ENCODE measurements at places on chromosomes 5 and 9.

- no peak for DNase-seq
Measured at GRCh38 chr5:153658149-153658548, 167.7 kb downstream of the GRIA1 start.

DNA sequence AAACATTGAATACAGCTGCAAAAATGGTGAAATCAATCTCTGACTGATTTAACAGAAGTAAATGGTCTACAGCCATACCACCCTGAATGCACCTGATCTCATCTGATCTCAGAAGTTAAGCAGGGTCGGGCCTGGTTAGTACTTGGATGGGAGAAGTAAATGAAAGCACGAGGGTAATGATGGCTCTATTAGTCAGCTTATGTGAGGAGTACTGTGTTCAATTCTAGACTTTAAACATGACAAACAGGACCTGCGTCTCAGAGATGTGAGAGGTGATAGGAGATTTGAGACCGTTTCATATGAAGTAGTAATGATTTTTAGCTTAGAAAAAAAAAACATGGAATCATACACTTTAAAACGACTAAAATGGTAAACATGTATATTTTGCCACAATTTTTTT is 77.1 kb upstream of the SUSD1 start:
- no peak for DNase-seq

- DNase-seq: no peak
Measured at GRCh38 chr5:132354381-132355139, 14.9 kb upstream of the SLC22A5 start.

DNA sequence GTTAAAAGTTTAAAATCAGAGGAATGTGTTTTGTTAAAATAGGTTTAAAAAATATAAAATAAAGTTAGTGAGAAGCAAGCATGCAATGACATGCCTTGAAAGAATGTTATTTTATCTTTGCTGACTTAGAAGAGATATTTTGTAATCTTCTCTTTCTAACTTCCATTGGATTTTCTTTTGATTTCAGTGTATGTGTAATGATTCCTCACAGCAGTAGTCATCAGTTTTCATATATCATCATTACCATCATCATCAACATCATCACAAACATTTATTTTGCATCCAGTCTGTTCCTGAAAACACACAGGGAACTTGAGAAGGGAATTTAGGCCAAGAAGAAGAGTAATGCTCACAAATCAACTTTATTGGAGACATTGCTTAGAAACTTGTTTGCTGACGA is 699.6 kb downstream of the TAF11L14 start:
- DNase-seq: no peak

DNA sequence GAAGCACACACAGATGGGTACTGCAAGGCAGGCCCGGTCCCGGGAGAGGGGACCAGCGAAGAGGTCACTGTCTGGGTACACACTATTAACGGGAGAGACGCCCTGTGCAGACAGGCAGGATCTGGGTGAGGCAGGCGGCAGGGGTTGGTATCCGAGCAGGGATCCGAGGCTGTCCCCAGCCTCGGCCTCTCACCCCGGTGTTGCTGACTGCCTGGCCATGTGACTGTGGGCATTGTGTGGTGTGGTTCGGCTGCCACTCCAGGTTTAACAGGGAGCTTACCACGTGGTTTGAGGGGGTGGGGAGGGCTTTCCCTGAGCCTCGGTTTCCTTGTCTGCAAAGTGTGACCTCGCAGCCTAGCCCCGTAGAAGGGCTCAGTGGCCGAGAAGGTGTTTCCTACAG is 11.1 kb upstream of the RALGDS start:
- no peak for DNase-seq

- no peak for DNase-seq
Measured at GRCh38 chr9:136671646-136672430, 9.1 kb downstream of the EGFL7 start.
